HuH-7.5 (cell line): ENCODE measurements at places on chromosomes 3 and 15.
A peak's percentile ranks its signal among the peaks of the same experiment; 100 is the strongest.

DNA sequence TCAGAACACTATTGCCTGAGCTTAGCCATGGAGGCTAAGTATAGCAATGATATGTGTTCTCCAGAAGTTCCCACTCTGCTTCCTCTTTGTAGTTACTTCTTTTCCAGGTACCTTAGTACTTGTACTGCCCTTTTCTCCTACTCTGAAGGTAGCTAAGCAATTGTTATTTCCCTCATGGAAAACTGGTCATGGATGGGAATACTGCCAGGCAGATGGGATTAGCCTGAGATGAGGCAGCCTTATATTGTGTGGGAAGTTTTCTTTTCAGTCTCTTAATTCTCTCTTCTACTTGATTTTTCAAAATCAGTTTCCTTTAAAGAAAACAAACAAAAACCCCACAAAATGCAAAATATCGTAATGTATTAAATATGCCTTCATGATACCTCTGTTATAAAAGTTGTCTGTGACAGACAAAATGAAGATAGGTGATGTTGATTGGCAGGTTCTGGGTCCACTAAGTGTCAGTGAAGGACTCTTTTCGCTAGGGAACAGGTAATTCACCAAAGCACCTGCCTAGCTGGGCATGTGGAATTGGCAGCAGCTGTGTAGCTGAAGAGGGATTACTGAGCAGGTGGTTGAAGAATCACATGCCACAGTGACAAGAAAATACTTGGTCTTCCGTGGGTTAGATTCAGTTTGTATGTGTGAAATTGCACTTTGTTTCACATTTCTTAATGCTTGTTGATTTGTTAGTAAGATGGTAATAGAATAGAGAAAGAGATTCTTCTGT, 4.1 kb downstream of the ZNF609 start:
- no peak for DNase-seq

DNA sequence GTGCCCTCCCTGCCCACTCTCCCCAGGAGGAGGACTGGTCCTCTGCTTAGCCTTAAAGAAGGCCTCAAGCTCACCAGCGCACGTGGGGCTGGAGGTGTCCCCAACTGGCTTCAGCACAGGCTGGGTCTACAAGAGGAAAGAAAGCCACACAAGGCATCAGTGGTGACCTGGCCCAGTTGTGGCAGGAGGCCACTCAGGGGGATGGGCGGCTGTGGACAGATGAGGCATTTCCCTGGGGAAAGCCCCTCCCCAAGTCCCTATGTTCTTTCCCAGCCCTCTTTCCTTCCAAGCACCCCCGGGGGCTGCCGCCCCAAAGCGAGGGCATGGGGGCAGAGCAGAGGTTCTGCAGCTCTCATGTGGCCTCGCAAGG, 155.2 kb upstream of the TLE3 start:
- no peak for DNase-seq

- DNase-seq: no peak
These were observed 50.6 kb downstream of the MGLL start for GRCh38 chr3:127771746-127772145.

- no peak for DNase-seq
These were observed 60.1 kb downstream of the MGLL start for GRCh38 chr3:127762077-127762786.

- DNase-seq: no peak
These were observed 269.4 kb upstream of the ROPN1 start for GRCh38 chr3:124261306-124261705.

- no peak for DNase-seq
These were observed 2.9 kb upstream of the PSMA4 start for GRCh38 chr15:78537266-78537905.

DNA sequence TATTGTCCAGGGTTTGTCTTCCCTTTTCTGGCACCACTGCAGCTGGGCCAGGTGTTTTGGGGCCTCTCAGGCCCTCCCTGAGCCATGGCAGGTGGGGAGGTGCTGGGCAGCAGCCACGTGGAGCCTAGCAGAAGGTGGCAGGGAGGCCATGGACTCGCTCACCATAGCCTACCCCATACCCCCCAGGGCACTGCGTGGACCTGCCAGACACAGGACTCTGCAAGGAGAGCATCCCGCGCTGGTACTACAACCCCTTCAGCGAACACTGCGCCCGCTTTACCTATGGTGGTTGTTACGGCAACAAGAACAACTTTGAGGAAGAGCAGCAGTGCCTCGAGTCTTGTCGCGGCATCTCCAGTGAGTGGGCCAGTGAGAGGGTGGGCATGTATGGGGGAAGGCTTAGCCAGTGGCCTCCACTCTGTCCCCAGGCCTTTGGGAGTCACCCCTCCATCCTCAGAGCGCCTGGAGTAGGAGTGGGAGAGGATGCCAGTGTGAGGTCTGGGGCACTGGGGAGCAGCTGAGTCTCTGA, 11.9 kb downstream of the SPINT1 start:
- DNase-seq: no peak

DNA sequence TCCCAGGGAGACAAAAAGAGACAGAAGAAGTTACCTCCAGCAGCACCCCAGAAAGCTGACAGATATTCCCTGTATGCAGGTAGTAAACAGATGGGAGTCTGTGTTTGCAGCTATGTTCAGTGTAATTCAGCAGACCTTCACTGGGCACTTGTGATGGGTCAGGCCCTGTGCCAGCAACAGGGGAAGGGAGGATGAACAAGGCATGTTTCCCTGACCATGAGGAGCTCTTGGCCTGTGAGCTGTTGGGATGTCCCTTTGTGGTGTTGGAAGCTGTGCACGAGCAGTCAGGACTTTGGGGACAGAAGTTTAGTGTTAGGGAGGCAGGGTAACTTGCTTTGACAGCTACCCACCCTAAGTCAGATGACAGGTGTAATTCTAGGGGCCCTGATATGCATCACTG, 106.0 kb upstream of the TRIM42 start:
- DNase-seq: no peak

DNA sequence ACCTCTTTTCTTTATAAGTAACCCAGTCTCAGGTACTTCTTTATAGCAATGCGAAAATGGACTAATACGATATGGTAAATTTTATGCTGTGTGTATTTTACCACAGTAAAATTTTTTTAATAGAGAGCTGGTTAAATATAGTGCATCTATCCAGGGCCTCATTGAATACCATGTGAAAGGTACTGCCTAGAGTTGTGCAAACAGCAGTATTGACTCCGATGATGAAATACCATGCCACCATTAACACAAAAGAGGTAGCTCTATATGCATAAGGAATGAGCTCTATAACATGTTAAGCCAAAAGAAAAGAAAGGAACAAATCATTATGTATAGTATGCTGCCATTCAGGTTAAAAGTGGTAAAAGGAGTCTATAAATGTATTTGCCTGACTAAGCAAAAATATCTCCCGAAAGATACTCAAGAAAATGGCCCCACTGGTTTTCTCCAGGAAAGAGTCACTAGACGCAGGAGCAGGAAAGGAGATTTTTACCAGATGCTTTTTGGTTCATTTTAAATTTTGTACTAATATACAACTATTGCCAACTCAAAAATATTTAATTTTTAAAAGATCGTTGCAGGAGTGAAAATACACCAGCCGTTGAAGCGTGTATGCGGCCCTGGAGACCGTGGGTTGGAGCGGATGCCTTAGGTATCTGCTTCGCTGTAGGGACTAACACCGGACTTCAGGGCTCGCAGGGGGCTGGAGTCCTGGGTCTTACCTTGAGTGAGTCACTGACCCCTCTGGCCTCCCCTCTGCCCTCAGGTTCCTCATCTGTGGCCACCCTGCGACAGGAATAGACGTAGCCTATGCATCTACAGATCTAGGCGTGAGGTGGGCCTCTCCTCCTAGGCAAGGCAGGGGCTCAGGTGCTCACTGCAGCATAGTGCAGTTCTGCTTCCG, 120.1 kb downstream of the CHSY1 start:
- peak; percentile 73 for DNase-seq

- no peak for DNase-seq
These were observed 376.9 kb upstream of the RASGRP1 start for GRCh38 chr15:38941399-38941953.

- no peak for DNase-seq
These were observed 42.0 kb downstream of the SST start for GRCh38 chr3:187628169-187628568.

DNA sequence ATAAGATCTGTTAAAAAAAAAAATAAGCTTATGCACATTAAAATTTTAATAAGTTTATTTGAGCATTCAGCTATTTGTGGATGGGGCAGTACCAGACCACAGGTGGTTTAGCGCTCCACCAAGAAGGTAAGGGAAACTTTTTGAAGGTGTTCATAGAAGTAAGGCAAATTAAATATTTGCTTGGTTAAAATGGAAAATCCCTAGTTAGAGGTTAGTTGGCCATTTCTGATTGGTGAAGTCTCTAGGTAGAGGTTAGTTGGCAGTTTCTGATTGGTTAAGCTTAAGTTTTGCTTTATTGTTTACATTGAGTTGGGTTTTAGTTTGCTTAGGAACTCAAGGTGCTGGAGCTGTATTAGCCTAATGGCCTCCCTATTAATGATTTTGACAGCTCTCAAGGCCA, 30.7 kb downstream of the SCN11A start:
- no peak for DNase-seq

- peak; percentile 36 for DNase-seq
These were observed 9.7 kb downstream of the ITIH4 start for GRCh38 chr3:52820736-52821135.

- no peak for DNase-seq
These were observed 210.6 kb downstream of the PTPRG start for GRCh38 chr3:61771976-61772375.

GRCh38 chr3:171526869-171527268, 66.7 kb upstream of the TNIK start:
- DNase-seq: no peak

- DNase-seq: no peak
These were observed 256.4 kb downstream of the NR2F2 start for GRCh38 chr15:96586901-96587300.

DNA sequence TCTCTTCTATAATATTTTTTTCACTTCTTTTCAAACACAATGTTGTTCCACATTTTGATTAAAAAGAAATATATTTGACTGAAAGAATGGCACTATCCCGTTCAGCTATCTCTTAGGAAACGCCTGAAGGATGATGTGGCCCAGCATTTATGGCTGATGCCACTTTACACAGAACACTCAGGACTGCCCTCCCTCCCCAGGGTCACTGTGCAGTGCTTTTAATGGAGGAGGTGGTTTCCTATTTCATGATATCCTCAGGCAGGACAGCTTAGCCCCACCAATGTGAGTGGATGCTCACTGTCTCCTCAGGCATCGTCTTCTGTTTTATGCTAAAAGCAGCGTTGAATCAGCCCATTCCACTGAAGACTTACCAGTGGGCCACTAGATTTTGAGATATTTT, 135.9 kb downstream of the KCNAB1 start:
- no peak for DNase-seq

DNA sequence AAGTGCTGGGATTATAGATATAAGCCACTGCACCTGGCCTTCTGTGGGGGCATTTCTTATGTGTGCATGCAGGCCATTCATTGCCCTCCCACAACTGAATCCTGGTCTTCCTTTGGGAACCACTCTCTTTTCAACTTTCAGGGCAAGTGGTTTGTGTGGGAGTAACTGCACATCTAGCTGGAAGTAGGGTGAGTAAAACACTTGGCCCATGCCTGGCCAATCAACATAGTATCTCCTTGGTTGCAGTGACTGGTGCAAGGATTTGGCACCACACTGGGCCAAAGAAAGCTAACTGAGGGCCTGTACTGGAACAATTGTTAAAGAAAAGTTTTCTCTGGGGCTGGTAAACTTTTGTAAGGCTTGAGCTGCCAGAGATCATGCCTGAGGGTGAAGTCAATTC, 189.2 kb upstream of the FEZF2 start:
- DNase-seq: no peak

- no peak for DNase-seq
These were observed 204.1 kb downstream of the THRB start for GRCh38 chr3:24290596-24290995.

DNA sequence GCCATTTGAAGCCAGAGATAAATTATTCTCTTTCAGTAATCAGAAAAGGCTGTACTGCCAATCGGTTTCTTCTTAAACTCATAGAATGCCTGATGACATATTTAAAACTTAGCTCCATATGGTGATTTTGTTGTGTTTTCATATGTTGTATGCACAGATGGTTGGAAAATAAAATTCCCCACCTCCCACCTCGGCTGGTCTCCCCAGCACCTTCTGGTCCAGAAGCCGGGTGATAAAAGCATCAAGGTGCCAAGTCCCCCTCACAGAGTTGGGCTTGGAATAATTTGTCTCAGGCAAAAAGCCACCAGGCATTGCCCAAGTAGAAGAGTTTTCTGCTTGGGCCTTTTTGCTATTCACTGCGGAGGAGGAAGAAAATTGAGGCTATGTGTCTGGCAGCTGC, 18.4 kb downstream of the LARS2 start:
- DNase-seq: no peak

DNA sequence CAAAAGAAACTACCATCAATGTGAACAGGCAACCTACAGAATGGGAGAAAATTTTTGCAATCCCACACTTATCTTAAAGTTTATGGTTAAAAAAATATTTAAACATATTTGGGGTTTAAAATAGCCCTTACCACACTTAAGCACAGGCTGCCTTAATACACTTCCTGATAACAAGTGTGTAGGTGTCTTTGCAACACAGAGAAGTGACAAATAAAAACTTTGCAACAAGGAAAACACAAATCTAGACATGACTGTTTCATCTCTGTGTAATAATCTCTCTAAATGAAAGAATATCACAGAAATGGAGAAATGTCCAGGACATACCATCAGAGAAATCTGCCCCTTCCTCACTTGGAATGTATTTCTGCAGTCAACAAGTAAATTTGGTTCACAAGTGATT, 464.1 kb upstream of the ARHGEF26 start:
- DNase-seq: no peak

DNA sequence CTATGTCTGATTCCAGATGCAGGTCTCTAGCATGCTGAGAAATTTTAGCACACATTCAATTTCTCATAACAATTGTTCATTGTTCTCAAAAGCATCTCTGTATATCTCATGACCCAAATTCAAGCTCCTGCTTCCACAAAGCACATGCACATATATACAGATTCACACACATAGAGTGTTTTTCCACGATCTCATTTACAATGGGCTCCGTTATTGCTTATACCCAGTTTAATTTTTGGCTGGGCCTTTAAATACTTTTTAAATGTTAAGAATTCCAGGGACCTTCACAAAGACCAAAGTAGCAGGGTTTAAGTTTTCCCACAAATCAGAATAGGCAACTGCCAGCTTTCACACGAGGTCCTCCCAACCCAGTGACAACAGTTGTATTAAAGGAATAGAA, 333.5 kb upstream of the SEMA6D start:
- no peak for DNase-seq

DNA sequence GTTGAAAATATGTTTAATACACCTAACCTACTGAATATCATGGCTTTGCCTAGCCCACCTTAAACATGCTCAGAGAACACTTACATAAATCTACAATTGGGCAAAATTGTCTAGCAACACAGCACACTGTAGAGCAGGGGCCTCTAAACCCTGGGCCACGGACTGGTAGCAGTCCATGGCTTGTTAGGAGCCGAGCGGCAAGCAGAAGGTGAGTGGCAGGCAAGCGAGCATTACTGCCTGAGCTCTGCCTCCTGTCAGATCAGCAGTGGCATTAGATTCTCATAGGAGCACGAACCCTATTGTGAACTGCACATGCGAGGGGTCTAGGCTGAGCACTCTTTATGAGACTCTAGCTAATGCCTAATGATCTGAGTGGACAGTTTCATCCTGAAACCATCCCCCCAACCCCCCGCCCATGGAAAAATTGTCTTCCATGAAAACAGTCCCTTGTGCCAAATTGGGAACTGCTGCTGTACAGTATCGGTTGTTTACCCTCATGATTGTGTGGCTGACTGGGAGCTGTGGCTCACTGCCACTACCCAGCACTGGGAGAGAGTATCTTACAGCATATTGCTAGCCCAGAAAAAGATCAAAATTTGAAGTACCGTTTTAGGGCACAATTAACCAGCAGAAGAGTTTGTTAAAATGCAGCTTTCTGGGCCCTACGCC, 26.1 kb downstream of the CMSS1 start:
- no peak for DNase-seq

GRCh38 chr3:135987661-135988060, 22.1 kb downstream of the PPP2R3A start:
- no peak for DNase-seq
